ENCODE measurements at places on chromosomes 4 and X.

- DNase-seq: no peak
These were observed 219.6 kb upstream of the DIAPH2 start for GRCh38 chrX:96464880-96465558.

DNA sequence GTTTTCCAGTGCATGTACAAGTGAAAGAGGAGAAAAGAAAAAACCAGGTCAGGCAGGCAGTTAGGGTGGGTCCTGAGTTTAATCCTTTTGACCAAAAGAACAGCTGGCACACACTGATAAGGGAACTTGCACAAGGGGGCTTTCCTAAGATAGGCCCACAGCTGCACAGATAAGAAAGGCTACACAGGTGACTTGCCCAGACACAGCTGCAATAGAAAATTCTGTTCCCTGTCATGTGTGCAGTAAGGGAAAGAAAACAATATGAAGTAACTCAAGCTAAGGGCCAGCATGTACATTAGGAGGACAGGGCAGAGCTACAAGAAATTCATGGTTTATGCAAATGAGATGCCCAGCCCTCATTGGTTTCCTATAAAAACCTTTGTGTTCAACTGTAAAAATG lies 32.9 kb downstream of the LUZP4 start:
- DNase-seq: no peak

DNA sequence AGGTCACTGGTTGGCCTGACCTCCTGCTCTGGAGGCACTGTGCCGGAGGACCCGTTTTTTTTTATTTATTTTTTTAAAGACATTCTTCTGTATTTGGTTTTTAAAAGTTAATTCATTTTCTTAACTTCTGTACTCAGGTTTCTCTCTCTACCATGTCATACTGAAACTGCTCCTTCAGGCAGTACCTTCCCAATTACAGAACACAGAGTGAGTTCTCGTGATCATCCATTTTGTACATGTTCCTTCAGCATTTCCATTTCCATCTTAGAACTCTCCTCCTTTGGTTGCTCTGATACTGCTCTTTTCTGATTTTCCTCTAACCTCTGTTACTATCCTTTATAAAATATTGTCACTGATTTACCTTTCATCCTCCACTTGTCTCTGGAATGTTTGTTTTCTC lies 17.9 kb downstream of the UBE2K start:
- DNase-seq: no peak

- DNase-seq: no peak
These were observed 200.8 kb downstream of the CEP135 start for GRCh38 chr4:56149591-56149990.

- no peak for DNase-seq
These were observed 193.6 kb downstream of the FBXW7 start for GRCh38 chr4:152342293-152342692.

GRCh38 chr4:144176476-144176875 lies 36.0 kb upstream of the GYPA start:
- peak; percentile 13 for DNase-seq

GRCh38 chr4:1873776-1874175 lies 2.6 kb downstream of the NSD2 start:
- DNase-seq: no peak

- no peak for DNase-seq
These were observed 172.7 kb upstream of the USP9X start for GRCh38 chrX:40912576-40912975.
